Ascending aorta (tissue), 2 donors: ENCODE measurements at places on chromosomes 4 and X.

- H3K4me1 ChIP-seq, result no peaks in the 10 kb centered on the region
- H3K4me3 ChIP-seq, result no peak overlapping the region
- DNase-seq, result no peak
- no peaks in the 10 kb centered on the region for H3K27me3 ChIP-seq
- H3K36me3 ChIP-seq, result no peaks in the 10 kb centered on the region
- H3K27ac ChIP-seq, result no peak overlapping the region
Observed at GRCh38 chrX:16207634-16208033, 40.4 kb downstream of the MAGEB17 start.

GRCh38 chrX:107775734-107776511 is at the start of gene TSC22D3:
TSC22D3 (minus strand) TSS chrX:107775787; CDS start chrX:107775419, 368 bp downstream.
- peak within 1 kb of the TSS; percentile 88 for H3K27ac ChIP-seq
- no peaks in the 10 kb centered on the region for H3K4me1 ChIP-seq
- peak within 1 kb of the TSS; percentile 81 for H3K4me3 ChIP-seq
- H3K36me3 ChIP-seq, result no peaks in the 10 kb centered on the region
- H3K27me3 ChIP-seq, result no peaks in the 10 kb centered on the region

GRCh38 chr4:83361416-83362103 is 26.9 kb upstream of the HPSE start:
- no peak overlapping the region for H3K27ac ChIP-seq
- no peaks in the 10 kb centered on the region for H3K27me3 ChIP-seq
- no peak overlapping the region for H3K4me3 ChIP-seq
- no peak for DNase-seq

GRCh38 chr4:81065446-81065845 is 34.9 kb downstream of the BMP3 start:
- H3K4me3 ChIP-seq, result no peak overlapping the region
- H3K36me3 ChIP-seq, result no peaks in the 10 kb centered on the region
- H3K4me1 ChIP-seq, result no peaks in the 10 kb centered on the region
- no peak overlapping the region for H3K27ac ChIP-seq

DNA sequence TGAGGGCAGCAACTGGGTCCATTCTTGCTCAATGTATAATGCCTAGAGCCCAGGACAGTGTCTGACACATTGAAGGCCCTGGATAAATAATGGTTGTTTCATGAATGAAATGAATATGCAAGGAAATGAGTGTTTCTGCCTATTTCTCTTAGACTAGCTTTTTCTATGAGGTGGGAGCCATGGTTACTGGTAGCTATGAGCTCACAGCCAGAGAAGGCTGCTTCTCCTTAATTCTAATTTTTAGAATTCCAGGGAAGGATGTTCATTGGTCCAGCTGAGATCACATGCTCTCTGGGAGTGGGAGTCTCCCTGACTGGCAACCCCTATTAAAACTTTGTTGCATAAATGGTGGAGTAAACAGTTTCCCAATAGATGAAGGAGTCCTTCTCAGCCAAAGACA is 9.7 kb upstream of the DCUN1D4 start:
- H3K27ac ChIP-seq, result no peak overlapping the region
- no peaks in the 10 kb centered on the region for H3K36me3 ChIP-seq

- no peaks in the 10 kb centered on the region for H3K36me3 ChIP-seq
- H3K4me3 ChIP-seq, result no peak overlapping the region
- no peaks in the 10 kb centered on the region for H3K4me1 ChIP-seq
- DNase-seq, result no peak
Observed at GRCh38 chrX:48083212-48083611, 11.8 kb upstream of the ZNF630 start.

DNA sequence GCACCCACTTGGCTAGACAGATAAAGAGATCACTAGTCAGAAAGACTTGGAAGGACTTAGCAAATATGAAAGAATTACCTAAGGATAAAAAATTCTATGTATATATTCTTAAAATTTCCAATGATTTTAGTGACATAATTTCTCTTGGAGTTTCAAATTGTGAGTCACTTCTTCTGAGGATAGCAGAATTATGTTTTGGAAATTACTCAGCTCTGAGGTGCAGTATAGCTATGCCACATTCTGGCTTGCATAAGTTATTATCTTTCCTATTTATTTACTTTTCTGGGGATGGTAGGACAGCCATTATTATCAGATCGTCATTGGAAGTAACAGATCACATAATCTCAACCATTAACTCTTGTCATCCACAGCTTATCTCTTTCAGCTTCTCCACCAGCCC is 853.5 kb downstream of the TRIML1 start:
- DNase-seq, result no peak
- no peaks in the 10 kb centered on the region for H3K4me1 ChIP-seq
- H3K27me3 ChIP-seq, result no peaks in the 10 kb centered on the region
- H3K27ac ChIP-seq, result no peak overlapping the region

GRCh38 chr4:991451-992296 is 1.5 kb downstream of the SLC26A1 start:
- DNase-seq, result no peak
- H3K27me3 ChIP-seq, result peaks cover 2% of the 10 kb centered on the region
- H3K4me1 ChIP-seq, result peaks cover 4% of the 10 kb centered on the region

DNA sequence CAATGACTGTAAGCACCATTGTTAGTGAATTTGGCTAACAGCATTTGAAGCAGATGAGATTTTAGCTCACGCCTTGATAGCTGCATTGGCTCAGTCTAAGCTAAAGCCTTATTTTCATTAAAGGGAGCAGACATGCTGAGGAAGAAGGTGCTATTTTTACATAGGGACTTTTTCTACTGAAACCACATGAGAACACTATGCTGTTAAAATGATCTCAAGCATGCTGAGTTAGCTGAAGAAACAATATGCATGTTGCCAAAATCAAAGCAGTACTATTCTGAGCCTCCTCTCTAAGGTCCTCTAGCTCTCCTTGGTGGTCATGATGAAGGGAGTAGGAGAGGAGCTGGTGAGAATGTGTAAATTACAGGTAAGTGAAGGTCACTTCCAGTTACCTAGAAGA is 134.4 kb upstream of the JADE1 start:
- no peak for DNase-seq
- no peak overlapping the region for H3K4me3 ChIP-seq
- H3K27me3 ChIP-seq, result no peaks in the 10 kb centered on the region

DNA sequence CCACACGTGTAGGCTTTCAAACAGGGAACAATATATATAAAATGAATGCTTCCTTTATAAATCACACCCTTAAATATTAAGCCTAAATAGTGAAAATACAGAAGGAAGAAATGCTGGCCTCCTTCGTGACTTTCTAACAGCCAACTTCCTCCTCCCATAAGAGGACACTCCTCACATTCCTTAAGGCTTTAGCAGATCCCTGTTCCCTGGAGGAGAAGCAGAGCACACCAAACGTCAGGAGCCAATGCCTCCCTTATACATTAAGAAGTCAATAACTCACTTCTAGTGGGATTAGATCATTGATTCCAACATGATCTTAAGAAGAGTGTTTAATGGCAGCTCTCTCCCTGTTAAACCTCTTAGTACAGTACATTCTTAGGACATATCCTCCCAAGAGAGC is 108.4 kb upstream of the FAM241A start:
- H3K4me3 ChIP-seq, result no peak overlapping the region
- no peak for DNase-seq
- H3K4me1 ChIP-seq, result no peaks in the 10 kb centered on the region
- no peaks in the 10 kb centered on the region for H3K27me3 ChIP-seq
- no peaks in the 10 kb centered on the region for H3K36me3 ChIP-seq

- no peaks in the 10 kb centered on the region for H3K4me1 ChIP-seq
- DNase-seq, result no peak
- H3K27me3 ChIP-seq, result no peaks in the 10 kb centered on the region
Observed at GRCh38 chr4:165600959-165601683, 222.3 kb downstream of the CPE start.

DNA sequence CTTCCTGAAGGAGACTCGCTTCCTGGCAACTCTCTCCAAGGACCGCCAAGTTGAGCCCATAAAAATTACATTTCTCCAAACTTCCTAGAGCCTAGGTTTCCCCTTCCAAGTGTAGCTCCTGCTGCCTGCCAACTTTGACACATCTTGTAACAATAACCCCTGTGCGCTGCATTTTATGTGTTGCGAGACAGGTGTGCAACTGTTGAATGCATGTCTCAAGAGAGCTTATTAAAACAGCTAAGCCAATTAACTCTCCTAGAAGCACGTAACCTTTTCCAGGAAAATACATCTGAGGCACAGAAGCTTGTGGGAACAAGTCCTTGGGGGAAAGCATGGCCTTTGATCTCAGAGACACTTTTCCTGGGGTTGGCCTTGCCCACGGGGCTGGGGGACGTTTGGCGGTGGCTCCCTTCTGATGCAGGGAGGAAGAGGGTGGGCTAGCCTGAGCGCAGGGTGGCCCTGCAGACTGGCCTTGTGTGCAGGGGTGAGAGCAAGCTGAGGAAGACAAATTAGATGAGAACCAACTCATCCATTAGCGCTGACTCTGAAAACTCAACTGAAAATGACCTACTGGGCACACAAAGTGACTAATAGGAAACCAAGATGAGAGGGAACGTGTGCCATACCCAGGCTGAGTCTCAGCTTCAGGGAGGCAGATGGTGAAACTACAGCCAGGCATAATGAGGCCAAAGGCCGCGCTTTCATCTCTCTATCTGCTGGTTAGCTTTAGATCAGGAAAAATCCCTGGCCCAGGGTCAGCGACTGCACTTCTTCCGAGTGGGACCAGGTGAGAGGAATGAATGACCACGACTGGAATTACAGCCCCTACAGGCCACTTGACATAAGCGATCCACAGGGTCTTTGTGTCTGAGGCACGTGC is 75.3 kb downstream of the ENPP6 start:
- no peak overlapping the region for H3K27ac ChIP-seq
- H3K27me3 ChIP-seq, result no peaks in the 10 kb centered on the region
- no peak overlapping the region for H3K4me3 ChIP-seq

- no peak overlapping the region for H3K27ac ChIP-seq
- no peaks in the 10 kb centered on the region for H3K4me1 ChIP-seq
- no peaks in the 10 kb centered on the region for H3K27me3 ChIP-seq
- H3K4me3 ChIP-seq, result no peak overlapping the region
- H3K36me3 ChIP-seq, result no peaks in the 10 kb centered on the region
Observed at GRCh38 chr4:181364504-181364903, 878.7 kb upstream of the TENM3 start.

DNA sequence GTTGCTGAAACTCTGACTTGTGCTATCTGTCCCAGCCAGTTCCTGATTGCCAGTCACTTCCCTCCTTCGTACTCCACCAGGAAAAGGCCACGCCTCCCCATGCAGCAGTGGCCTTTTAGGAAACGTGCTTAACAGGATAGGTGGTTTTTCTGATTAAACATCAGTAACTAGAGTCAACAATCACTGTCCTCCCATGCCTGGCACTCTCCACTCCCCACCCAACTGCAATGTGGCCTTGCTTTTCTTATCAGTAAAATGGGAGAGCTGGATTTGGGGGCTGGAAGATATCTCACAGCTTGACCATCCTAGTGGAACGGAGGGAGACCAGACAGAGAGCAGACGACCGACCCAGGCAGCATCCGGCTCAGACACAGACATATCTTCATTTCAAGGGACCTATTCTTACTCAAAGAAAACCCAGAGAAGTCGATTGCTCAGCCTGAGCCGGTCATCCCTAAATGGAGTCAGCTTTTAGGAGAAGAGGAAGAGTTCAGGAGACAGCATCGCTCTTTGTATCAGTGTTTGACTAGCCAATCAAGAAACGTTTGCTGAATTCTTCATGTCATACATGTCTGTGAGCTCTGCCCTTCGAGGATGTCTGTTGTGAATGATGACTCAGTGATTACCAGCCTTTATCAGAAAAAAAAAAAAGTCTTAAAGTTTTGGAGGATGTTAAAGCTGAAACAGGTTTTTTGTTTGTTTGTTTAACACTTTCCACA is 12.7 kb upstream of the UBA6 start:
- no peak overlapping the region for H3K27ac ChIP-seq
- DNase-seq, result no peak
- no peaks in the 10 kb centered on the region for H3K4me1 ChIP-seq
- H3K27me3 ChIP-seq, result no peaks in the 10 kb centered on the region
- H3K4me3 ChIP-seq, result no peak overlapping the region
- H3K36me3 ChIP-seq, result peaks cover 3% of the 10 kb centered on the region

DNA sequence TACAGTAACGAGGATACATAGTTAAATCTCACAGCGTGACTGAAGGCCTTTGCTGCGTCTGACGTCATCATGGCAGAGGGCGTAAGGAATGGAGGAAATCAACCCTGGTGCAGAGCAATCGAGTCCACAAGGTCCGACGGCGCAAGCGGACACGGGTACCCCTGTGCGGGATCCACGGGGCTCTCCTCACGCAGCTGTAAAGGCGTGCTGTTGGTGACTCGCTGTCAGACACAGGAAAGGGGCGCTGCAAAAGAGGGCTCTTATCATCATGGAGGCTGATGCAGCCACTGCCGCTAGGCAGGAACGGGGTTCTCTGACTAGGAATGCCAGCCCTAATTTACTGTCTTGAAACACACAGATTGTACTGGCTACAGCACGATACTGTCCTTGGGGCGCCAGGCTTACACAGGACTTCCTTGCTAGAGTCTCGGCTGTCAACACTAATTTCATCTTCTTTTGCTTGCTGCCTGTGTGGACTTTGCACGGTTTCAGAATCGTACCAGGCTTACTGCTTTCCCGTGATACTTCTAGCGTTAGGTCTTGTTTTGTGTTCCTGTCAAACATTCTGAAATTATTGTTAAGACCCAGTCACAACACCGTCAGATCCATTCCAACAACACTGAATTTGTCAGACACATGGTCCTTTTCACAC is 13.6 kb downstream of the RNF212 start:
- H3K27me3 ChIP-seq, result no peaks in the 10 kb centered on the region
- DNase-seq, result no peak
- H3K27ac ChIP-seq, result no peak overlapping the region

GRCh38 chrX:132676561-132677186 is 187.8 kb upstream of the MBNL3 start:
- H3K27me3 ChIP-seq, result no peaks in the 10 kb centered on the region
- no peak overlapping the region for H3K27ac ChIP-seq
- no peak overlapping the region for H3K4me3 ChIP-seq
- H3K36me3 ChIP-seq, result no peaks in the 10 kb centered on the region

DNA sequence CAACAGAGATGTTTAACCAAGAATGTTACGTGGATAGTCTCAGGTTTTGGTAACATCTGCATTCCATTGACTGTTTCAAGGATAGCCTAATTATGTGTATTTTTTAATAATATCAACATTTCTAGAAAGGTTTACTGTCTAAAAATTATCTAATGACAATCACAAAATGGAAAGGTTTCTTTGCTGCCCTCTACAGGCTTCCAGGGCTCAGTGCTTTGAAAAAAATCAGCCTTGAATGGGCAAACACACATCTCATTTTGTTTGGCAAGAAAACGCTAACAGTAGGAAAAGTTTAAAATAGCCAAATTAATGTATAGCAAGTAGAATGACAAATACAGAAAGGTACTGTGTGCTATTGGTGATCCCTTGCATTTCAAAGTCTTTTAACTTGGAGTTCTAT is 223.4 kb upstream of the PRPS2 start:
- DNase-seq, result no peak
- no peak overlapping the region for H3K27ac ChIP-seq
- no peaks in the 10 kb centered on the region for H3K36me3 ChIP-seq
- H3K4me3 ChIP-seq, result no peak overlapping the region
- H3K4me1 ChIP-seq, result no peaks in the 10 kb centered on the region

DNA sequence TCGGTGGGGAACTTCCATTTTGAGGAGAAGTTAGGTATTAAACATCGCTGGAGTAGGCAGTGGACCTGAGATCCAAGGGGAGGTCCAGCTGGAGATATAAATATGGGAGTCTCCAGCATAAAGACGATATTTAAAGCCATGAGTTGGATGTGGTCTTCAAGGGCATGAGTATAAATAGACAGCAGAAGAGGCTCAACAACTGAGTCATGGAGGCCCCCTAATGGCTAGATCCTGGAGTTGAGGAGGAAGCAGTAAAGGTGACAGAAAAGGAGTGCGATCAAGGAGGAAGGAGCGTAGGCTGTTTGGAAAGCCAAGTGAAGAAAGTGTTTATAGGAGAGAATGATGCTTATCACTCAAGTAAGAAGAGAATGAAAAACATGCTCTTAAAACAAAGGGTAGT is 18.1 kb upstream of the APBB2 start:
- no peaks in the 10 kb centered on the region for H3K36me3 ChIP-seq
- no peak overlapping the region for H3K27ac ChIP-seq
- H3K4me1 ChIP-seq, result no peaks in the 10 kb centered on the region
- DNase-seq, result no peak
